ENCODE measurements at places on chromosomes 4 and X.

DNA sequence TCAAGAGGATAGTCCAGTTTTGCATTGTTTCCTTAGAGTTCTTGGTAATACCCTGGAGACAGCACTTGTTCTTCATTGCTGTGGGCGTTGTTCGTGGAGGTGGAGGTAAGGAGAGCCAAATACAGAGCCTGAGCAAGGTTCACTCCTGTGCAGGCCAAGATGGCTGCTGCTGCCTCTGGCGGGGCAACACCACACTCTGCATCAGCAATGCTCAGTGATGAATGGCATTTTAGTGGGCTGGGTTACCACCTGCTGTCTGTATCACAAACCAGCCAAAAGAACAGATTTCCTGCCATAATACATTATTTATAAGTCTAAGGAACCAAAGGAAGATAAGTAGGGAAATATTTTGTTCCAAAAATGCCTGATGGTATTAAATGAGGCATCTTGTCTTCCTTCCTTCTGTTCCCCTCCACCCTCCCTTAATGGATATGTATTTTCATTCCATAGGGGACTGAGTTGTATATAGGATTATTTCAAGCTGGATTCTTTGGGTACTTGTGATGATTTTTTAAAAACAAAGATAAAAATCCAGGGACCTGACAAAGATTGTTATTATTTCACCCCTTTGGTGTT, 61.6 kb upstream of the LIMCH1 start:
- DNase-seq: no peak

- no peak for DNase-seq
Measured at GRCh38 chr4:157170321-157170720, 50.2 kb upstream of the GRIA2 start.

- DNase-seq: no peak
Measured at GRCh38 chrX:51891821-51892551, 1.4 kb upstream of the MAGED1 start.

DNA sequence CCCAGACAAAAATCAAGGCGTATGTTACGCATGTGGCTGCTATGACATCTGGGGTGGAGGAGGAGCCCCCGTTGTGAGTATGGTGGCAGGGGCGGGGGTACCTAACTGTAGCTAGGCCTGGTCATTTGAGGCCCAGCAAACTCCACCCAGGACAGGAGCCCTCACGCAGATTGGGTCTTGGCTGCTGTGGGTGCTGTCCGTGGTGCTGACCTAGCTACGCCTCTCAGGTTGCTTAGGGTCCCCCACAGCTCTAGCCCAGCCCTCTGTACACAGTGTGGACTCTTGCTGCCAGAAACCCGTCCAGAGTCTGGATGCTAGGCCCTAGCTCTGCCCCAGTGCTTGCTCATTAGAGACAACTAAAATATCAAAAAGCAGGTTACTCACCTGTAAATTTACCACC, 146.7 kb upstream of the PSAPL1 start:
- no peak for DNase-seq

GRCh38 chr4:3372264-3372932, 69.4 kb upstream of the HGFAC start:
- DNase-seq: no peak

GRCh38 chr4:10053635-10054453, 32.5 kb upstream of the SLC2A9 start:
- no peak for DNase-seq

GRCh38 chr4:164904336-164904735, 27.4 kb downstream of the APELA start:
- DNase-seq: no peak

GRCh38 chrX:154827194-154828015, 7.1 kb downstream of the SMIM9 start:
- DNase-seq: no peak

DNA sequence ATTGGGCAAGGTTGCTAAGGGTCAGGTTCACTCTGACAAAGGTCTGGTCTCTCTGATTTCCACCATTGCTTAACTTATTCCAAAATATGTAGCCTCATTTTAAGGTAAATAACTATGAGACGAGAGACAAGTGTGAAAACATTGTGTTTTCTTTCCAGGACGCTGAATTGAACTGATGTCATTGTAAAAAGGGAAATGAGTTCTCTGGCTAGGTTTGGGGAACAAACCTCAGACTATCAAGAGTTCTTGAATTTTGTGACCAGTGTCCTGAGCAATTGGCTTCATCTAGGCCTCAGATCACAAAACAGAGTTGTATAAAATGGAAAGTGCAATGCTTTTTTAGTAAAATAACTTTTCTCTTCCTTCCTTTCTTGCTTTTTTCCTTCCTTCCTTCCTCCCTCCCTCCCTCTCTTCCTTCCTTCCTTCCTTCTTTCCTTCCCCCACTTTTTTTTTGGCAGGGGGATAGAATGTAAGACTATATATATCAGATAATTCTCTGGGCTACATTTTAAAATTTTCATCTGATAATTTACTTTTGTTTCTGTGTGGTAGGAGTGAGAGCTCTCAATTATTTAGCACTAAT, 30.8 kb upstream of the CXCL8 start:
- no peak for DNase-seq

- no peak for DNase-seq
Measured at GRCh38 chr4:6092131-6092530, 73.9 kb upstream of the C4orf50 start.

GRCh38 chr4:83906561-83906960, 370.7 kb downstream of the GPAT3 start:
- no peak for DNase-seq

DNA sequence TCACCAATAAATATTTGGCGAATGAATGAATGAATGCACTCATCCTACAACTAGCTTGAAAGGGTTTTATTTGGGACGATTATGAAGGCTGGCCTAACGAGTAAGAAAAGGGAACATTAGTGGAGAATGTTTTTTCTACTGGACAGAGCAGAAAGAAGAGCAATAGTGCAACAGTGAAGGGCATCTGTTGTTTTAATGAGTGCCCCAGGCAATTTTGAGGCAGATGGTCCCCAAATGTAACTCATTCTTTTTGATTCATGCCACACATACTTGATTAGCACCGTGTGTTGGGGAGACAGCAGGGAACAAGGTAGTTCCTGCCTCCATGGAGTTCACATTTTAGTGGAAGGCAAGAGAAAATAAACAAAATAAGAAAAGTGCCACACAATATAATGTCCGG, 22.7 kb upstream of the INTS6L start:
- no peak for DNase-seq

GRCh38 chr4:61245069-61245714, 45.1 kb downstream of the ADGRL3 start:
- DNase-seq: no peak

DNA sequence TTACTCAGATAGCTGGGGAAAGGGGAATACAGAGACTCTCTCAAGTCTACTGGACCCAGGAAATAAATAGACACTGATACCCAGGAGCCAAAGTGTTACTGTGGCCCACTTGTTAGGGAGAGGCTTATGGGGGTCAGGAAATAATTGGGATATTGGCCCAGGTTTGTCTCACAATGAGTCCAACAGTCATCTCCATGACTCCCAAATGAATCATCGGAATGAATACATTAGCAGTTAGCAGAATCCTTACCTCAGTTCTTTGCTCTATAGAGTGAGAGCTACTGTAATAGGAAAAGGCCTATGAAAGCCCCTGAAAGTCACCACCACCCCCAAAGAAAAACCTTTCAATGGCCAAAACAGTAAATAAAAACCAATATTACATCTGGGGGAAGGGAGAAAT, 42.4 kb upstream of the ARHGEF6 start:
- DNase-seq: no peak

DNA sequence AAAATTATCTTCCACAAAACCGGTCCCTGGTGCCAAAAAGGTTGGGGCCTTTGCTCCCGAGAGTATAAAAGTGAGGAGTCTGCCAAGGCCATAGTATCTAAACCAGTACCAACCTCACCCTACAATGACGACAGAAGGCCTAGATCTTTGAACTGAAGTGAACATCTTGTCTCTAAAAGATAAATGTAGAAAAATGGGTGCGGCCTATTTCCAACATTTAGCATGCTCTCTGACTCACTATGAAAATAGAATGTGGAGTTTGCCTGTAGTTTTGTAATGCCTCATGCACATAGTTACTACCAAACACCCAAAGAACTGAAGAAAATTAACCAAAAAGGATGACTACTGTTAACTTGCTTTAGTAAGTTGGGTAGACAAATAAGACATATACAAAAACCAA, 218.4 kb downstream of the SLITRK2 start:
- no peak for DNase-seq
